GM12878 (cell line): ENCODE measurements at places on chromosomes 2 and 18. TPM values are rescaled to one million over a fixed set of nuclear protein-coding genes. Genes with fewer than 3 reads are reported as not detected.

DNA sequence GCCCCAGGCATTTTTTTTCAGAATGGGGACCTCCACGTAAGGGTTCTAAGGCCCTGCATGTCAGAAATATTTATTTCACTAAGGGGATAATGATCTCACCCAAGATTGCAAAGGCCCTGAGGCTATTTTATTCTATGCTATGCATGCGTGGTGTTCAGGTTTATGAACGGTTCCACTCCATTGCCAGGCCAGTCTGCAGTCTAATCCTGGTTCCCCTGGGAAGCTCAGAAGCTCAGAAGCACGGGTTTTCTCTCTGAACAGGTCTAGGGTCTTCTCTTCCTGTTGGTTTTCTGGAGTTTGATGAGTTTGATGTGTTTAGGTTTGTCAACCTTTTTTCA, 256.4 kb upstream of the PXDN start:
- no peak for DNase-seq

DNA sequence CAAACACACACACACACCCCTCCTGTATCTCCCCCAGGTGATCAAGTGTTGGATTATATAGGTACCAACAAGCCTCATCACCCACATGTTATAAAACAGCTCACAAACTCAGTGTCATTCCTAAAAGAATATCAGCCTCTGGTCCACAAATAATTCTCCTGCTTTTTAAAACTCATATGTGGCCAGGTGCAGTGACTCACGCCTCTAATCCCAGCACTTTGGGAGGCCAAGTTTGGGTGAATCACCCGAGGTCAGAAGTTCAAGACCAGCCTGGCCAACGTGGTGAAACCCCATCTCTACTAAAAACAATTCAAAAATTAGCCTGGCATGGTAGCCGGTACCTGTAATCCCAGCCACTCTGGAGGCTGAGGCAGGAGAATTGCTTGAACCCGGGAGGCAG, 87.8 kb downstream of the LRATD1 start:
- DNase-seq: no peak

DNA sequence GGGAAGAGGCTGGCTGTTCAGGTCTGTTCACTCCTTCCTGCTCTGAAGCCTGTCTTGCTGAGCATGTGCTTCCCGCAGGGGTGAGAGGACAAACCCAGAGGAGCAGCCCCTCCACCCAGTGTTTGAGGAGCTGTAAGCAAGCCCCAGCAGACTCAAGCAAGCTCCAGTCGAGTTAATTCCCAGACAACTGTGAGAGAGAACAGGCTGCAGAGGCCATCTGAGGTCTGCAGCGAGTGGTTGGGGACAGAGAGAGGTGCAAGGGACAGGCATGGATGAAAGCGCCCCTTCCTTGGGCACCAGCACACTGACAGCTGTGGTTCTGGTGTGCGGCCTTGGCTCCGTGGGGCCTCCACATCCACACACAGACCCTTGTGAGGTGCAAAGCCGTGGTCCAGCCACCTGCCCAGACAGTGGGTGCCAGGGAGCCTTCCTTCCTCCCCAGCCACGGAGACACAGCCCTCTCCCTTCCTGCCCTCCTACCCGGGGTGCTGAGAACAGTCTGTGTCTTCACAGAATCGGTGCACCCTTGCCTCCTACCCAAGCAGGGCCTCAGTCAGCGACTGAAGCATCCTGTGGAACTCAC, 36.2 kb downstream of the MAL start:
- no peak for DNase-seq

The POTEF gene
- total RNA-seq: not detected in 2 replicates
